ENCODE measurements at places on chromosomes 11 and 22.

GRCh38 chr11:30697032-30697431, 110.9 kb upstream of the MPPED2 start:
- DNase-seq, result no peak

DNA sequence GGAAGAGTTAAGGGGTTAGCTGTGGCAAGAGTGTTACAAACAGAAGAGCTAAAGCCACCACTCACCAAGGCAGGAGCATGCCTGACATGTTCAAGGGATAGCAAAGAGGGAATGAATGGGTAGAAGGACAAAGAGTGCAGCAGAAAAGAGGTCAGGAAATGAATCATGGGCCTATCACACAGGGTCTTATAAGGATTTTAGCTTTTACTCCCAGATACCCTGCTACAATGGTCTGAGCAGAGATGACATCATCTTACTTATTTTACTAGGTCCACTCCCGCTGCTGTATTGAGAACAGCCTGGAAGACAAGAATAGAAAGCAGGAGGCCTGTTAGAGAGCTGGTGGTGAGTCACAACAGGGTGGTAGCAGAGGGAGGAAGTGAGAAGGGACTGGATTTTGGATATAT, 9.8 kb downstream of the TRAF6 start:
- DNase-seq, result peak; percentile 94

DNA sequence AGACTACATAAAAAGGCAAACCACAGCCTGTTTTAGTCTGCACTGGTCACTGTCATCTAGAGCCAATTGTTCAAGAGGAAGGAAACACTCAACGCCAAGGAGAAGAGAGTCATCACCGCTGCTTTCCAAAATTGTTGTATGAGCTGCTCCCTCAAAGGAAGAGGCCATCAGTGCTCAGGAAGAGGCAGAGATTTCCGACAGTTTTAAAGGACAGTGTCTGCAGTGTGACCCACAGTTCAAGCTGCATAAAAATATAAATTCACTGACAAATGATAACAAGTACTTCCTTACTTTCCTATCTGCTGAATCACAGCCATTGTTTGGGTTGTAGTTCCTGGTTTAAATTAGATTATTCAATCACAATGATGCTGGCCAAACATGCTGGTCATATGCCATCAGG, 16.4 kb downstream of the PRCP start:
- no peak for DNase-seq

GRCh38 chr11:109940816-109941215, 152.4 kb upstream of the ZC3H12C start:
- peak; percentile 75 for DNase-seq

DNA sequence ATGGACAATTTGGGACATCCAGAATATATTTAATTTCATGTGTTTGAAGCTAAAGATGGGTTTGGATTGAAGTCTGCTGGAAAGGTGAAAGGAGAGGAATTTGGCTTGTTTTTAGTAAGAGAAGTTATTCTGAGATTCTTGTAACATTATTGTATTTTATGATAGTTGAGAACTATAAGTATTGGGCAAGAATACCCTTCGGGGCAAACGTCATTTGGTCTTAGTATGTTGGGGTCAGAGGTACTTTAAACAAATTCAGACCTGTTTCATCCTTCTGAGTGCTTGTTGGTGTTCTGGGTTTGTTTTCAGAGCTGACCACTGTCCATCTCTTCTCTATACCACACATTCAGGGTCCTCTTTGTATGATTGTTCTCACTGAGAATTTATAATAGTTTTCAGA, 19.5 kb downstream of the PANX1 start:
- no peak for DNase-seq

DNA sequence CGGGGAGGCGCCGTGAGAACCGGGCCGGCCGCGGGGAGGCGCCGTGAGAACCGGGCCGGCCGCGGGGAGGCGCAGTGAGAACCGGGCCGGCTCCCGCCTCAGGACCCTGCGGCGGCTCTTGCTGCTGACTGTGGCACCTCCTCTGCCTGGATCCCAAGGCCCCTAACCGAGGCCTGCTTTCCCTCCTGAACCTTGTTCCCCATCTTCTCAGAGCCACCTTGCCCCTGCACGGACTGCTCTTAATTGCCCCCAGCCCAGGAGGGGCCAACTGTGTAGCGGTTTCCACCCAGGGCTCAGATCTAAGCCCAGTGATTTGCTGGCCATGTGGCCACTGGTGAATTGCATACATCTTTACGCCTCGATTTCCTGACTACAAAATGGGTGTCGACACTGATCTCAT, 112.2 kb upstream of the B3GAT1 start:
- no peak for DNase-seq

DNA sequence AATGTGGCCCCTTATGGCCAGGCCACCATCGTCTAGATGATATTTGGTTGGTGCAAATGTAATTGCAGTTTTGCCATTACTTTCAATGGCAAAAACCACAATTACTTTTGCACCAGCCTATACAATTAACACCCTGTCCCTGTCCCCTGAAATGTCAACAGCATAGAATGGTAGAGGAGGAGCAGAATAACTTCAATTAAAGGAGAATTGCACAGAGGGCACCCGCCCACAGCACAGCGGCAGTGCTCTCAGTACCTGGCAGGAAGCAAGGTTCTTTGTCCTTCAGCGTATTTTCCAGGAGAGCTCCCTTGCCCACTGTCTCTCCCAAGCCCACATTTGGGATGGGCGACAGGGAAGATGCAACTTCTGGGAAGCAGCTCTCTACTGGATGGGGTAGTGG, 115.3 kb downstream of the TRIM29 start:
- DNase-seq, result no peak

- DNase-seq, result no peak
Observed at GRCh38 chr22:47805394-47805935, 1043.0 kb downstream of the TBC1D22A start.

DNA sequence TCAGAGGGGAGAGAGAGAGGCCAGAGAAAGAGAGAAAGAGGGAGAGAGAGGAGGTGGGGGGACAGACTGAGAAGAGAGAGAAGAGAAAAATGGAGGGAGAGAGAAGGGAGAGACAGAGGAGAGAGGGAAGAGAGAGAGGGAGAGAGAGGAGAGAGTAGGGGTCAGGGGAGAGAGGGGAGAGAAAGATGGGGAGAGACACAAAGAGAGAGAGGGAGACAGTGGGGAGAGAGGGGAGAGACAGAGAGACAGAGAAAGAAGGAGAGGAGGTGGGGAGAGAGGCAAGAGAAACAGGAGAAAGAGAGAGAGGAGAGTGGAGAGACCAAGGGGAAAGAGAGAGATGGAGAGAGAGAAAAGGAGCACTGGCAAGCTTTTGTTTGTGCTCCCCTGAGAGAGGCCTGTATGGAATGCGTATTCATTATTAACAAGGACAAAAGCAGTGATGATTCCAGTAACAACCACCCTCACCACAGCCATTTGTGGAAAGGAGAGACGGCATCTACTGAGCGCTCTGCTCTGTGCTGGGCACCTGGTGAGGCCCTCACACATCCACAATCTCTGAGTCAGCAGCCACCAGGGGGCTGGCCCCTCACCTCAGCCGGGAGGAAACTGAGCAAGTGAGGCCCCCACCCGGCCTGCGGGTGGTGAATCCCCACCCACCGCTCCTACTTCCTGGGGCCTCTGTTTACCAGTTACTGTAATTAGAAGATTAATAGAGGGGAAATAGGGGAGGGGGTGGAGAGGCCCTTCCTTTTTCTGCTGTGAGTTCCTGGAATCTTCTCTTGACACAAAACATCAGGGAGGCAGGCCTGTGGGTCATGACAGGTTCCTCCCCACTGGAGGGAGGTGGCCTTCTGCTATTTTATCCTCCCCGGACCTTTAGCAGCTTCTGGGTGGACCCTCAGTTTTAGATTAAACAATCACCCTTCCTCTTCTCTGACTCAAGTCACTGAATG, 14.6 kb upstream of the MIAT start:
- DNase-seq, result no peak

DNA sequence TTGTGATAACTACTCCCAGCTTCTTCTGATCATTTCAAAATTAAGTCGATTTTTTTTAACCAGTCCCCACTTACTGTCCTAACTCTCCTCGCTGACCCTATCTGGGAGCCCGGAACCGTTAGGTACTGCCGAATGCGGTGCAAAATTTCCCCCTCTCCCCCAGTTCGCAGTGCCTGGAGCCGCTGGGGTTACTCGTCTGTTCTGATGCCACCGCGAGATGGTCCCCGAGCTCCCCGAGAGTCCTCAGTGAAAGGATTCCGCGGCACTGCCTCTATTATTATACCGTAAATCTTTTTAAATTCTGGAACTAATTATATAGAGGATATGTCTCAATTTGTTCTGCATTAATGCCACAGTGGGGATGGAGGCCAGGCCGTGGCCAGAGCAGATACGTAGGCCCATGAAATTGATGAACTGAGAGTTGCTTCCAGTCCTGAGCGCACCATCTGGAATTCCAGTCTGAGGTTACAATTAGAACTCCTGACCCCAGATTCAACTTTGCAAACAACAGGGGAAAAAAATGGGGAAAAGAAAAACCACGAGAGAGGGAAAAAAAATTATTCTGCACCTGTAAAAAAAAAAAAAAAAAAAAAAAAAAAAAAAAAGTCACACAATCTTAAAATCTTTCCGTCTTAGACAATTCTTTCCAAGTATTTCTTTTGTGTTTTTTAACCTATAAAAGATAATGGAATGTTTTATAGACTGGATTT, 4.3 kb upstream of the WT1 start:
- DNase-seq, result no peak

DNA sequence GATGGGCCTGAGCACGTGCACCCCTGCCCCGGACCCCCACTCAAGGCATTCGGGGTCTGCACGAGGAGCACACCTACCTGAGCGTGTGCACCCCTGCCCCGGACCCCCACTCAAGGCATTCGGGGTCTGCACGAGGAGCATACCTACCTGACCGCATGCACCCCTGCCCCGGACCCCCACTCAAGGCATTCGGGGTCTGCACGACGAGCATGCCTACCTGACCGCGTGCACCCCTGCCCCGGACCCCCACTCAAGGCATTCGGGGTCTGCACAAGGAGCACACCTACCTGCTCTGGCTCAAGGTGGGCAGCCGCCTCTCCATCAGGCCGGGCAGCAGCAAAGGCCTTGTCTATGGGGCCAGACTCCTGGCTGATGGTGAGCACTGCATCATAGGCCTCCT, 48.7 kb upstream of the LRRC32 start:
- no peak for DNase-seq

GRCh38 chr11:69114811-69115523, 40.8 kb upstream of the SMIM38 start:
- DNase-seq, result no peak

GRCh38 chr11:129590753-129591475, 215.3 kb downstream of the BARX2 start:
- DNase-seq, result no peak

DNA sequence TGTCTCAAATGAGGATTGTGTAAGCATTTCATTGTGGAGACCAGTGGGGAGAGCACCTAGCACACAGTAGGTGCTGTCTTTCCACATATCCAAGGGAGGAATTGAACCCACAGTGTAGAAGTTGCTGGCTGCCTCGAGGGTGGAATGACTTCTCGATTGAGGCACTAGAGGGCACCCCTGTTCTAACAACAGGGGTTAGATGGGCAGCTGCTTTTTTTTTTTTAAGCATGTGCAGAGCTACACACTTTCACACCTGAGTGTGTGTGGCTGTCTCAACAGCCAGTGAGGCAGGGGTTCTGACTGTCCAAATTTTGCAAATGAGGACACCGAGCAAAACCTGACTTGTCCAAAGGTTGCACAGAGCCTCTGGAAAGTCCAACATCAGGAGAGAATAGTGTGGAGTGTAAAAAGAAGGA, 118.2 kb upstream of the CRYBB3 start:
- DNase-seq, result peak; percentile 6

GRCh38 chr11:89922195-89922660, at the start of gene TRIM49D1:
TSS of gene TRIM49D1 (minus strand) at chr11:89922245. CDS start at chr11:89917710, 4,535 bp downstream.
- no peak for DNase-seq

GRCh38 chr11:72702096-72702495, 27.9 kb upstream of the PDE2A start:
- no peak for DNase-seq

GRCh38 chr11:121762820-121763219, 310.1 kb upstream of the SORL1-AS1 start:
- peak; percentile 69 for DNase-seq

DNA sequence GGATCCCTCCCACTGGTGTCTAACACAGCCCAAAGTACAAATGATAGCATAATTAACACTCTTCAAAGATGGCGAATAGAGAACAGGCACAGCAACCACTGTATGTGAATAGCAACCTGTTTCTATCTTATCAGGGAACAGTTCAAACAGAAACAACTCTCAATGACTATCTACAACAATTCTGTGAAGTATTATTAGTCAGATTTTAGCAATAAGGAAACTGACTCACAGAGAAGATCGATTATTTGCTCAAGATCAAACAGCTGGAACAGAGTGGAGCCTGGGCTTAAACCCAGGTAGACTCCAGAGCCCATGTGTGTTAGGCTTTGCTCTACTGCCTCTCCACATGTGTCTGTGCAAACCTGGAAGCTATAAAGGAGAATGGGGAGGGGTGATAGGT, 88.7 kb downstream of the C11orf58 start:
- DNase-seq, result no peak

GRCh38 chr11:1871531-1871930, 18.6 kb downstream of the LSP1 start:
- no peak for DNase-seq
